Activated gamma-delta T cell treated with Interleukin-2 at 50 U/mL for 16 hours (primary cell): ENCODE measurements at places on chromosomes 1 and 21.

DNA sequence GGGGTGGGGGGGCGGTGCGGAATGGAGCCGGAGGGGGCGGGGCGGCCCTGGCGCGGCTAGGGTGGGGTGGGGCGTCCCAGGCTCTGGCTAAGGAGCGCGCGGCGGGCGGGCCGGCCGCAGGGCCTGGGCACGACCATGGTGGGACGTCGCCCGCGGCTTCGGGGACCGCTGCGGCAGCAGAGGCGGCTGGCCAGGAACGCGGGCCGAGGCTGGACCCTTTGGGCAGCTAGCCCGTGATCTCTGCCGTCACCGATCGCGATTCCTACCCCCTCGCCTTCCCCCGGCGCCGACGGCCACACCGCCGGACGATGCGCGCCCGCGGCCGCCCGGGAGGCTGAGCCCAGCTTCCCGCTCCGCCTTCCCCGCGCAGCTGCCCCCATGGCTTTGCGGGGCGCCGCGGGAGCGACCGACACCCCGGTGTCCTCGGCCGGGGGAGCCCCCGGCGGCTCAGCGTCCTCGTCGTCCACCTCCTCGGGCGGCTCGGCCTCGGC is at the start of gene MAP3K21:
MAP3K21 (plus strand) TSS at position 74 of the 491 bp plus-strand sequence; CDS start at position 379, 305 bp downstream.
- no peak for DNase-seq

DNA sequence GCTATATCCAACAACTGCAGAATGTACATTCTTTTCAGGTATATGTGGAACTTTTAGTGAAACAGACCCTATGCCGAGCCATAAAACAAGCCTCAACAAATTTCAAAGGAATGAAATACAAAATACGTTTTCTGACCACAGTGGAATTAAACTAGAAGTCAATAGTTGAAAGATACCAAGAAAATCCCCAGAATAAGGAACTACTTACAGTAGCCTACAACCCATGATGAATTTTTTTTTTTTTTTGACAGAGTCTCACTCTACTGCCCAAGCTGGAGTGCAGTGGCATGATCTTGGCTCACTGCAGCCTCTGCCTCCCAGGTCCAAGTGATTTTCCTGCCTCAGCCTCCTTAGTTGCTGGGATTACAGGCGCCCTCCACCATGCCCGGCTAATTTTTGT is 83.4 kb downstream of the RUNX3 start:
- DNase-seq = no peak

GRCh38 chr1:156451505-156452160 is 48.9 kb downstream of the MEF2D start:
- DNase-seq = no peak

GRCh38 chr1:66357478-66358197 is 176.3 kb upstream of the SGIP1 start:
- DNase-seq = no peak

GRCh38 chr1:69994241-69994640 is 211.1 kb downstream of the LRRC40 start:
- DNase-seq = no peak

GRCh38 chr1:225509376-225509707 is 81.5 kb upstream of the LBR start:
- no peak for DNase-seq

GRCh38 chr1:177568622-177569021 is 397.9 kb downstream of the BRINP2 start:
- no peak for DNase-seq

- no peak for DNase-seq
Observed at GRCh38 chr1:8415526-8416278, 97.8 kb downstream of the SLC45A1 start.

- DNase-seq = no peak
Observed at GRCh38 chr21:43266534-43266933, 97.7 kb downstream of the CRYAA start.

DNA sequence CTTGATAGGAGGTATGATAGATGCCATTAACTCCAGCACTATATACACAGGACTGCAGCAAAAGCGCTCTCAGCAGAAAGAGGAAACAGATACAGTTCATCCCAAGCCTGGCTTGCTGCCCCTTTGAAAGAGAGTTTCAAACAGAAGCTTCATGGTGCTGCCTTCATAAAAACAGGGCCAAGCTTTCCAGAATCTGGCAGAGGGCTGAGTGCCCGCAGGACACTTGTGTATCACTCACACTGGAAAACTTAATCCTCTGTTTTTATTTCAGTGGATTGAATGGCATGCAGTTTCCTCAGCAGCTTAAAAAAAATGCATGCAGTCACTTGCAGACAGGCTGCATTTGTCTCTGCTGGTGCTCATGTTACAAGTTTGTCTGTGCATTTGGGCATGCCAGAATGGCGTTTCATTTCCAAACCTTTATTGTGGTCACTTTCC is 40.4 kb downstream of the KCNJ15 start:
- DNase-seq = no peak

DNA sequence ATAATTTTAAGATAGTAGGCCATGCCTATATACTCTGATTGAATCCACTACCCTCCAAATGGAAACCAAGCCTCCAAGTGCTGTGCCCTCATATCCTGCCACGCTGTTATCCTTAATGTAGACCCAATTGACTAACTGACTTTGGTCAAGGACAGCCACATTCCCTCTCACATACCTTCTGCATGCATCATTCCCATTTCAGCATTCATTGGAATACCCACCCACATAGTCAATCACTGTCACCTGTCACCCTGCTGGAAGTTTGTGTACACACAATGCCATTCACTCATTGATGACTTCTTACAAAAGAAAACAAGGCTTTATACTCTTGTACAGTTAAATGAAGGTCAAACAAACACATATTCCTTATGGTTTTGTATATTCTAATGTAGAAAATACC is 221.1 kb upstream of the PBX1 start:
- no peak for DNase-seq

DNA sequence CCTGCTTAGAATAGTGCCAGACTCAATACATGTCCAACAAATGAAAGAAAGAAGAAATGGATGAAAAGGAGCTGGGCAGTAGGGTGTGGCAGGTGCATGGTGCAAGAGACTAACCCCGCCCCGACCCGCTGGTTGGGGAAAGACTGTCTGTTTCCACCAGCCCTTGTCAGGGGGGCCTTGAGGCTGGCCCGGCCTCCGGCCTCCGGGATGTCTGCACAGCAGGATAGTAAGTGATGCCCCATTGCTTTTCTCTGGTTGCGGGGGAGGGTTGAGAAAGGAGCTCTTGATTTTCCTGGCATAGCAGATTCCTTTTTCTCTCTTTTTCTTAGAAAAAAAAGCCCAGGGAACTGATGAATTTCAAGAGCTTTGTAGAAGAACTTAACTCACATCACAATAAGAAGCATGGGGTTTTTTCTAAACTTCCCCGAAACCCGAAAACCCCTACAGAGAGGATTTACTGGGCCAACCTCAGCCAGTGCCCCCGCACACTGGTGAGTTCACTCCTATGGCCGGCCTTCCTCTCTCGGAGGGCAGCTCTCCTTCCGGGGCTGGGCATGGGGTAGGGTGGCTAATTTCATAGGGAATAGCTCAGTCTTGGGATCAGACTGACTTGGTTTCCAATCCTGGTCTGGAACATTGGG is 12.5 kb upstream of the TTC22 start:
- DNase-seq = no peak

- DNase-seq = no peak
Observed at GRCh38 chr1:54547601-54548388, at the start of gene ACOT11. TSS of gene ACOT11 (plus strand) at chr1:54548228. CDS start at chr1:54548310, 82 bp downstream.

DNA sequence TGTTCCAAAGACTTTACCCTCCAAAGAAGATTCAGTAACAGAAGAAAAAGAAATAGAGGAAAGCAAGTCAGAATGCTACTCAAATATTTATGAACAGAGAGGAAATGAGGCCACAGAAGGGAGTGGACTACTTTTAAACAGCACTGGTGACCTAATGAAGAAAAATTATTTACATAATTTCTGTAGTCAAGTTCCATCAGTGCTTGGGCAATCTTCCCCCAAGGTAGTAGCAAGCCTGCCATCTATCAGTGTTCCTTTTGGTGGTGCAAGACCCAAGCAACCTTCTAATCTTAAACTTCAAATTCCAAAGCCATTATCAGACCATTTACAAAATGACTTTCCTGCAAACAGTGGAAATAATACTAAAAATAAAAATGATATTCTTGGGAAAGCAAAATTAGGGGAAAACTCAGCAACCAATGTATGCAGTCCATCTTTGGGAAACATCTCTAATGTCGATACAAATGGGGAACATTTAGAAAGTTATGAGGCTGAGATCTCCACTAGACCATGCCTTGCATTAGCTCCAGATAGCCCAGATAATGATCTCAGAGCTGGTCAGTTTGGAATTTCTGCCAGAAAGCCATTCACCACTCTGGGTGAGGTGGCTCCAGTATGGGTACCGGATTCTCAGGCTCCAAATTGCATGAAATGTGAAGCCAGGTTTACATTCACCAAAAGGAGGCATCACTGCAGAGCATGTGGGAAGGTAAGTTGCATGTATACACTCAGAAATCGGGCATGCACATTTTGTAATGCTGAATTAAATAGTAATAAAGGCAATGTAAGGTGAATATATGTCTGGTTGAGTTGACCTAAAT is 97.2 kb downstream of the ZFYVE9 start:
- DNase-seq = no peak

DNA sequence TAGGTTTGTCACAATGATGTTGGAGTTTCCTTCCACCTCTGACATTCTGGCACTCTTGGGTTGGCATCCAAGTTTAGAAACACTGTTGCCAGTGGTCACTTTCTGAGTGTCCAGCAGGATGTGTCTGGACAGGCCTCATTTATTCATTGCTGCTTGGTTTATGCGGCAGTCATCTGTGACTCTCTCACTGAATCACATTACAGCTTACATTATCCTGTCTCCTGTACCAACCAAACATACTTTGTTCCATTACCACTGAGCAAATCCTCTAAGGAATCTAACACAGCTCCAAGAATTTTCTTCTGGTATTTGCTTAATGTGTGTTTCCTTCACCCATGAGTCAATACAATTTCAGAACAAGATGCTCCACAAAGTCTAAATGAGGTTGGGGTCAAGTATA is 19.9 kb downstream of the SGIP1 start:
- DNase-seq = no peak

GRCh38 chr1:78054559-78054958 is 8.8 kb downstream of the GIPC2 start:
- no peak for DNase-seq

DNA sequence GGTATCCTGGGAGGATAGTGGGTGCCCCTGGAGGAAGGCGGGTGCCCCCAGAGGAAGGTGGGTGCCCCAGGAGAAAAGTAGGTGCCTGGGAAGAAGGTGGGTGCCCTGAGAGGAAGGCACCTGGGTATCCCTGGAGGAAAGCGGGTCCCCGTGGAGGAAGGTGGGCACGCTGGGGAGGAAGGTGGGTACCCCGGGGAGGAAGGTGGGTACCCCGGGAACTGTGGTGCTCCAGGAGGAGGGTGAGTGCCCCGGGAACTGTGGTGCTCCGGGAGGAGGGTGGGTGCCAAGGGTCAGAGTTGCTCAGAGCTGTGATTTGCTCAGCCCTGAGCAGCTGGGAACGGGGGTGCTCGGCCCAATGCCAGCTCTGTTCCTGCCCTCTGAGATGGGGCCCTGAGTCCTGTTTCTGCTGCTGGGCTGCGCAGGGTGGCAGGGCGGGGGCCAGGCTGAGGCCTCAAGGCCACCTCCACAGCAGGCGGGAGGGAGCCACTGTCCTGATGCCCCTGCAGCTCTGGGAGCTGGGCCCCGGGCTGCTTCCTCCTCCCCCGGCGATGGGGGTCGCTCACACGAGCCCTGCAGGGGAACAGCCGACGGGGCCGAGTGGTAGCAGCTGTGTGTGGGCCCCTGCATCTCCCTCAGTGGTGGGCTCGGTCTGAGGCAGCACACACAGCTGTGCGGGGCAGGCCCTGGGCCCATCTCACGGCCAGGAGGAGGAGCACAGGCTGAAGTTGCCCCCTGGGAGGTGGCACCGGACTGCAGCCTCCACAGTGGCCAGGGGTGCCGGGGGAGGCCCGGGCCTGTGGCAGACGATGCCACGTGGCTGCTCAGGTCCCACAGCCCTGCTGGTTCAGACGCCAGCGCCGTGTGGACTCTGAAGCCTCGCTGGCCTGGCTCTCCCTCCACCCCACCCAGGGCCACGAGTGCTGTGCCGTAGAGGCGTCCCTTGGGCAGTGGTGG is 57.4 kb downstream of the SLX9 start:
- DNase-seq = no peak

DNA sequence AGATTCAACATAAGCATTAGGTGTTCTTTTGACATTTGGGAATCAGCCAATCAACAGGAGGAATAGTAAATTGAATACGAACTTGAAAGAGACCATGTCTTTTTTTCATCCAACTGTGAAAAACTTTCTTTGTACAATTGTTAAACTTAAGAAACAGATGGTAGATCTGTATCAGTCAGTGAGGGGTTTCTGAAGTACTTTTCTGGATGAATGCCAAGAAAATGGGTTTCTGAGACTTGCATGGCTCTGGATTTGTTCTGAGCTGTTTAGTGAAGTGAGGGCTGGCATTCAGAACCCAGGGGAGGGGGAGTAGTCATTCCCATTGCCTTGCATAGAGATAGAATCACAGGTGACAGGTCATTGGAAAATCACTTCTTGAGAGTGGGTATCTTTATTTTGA is 37.4 kb downstream of the PTPRC start:
- DNase-seq = no peak

GRCh38 chr1:24190983-24191461 is 3.9 kb upstream of the IFNLR1 start:
- DNase-seq = no peak

GRCh38 chr1:235019961-235020360 is 108.7 kb downstream of the TOMM20 start:
- DNase-seq = no peak

GRCh38 chr1:247332623-247333361 is 1.1 kb upstream of the ZNF496 start:
- no peak for DNase-seq
